Activated effector memory CD4-positive, alpha-beta T cell treated with Interleukin-2 at 50 U/mL for 16 hours (primary cell): ENCODE measurements at places on chromosomes 3 and 15.

DNA sequence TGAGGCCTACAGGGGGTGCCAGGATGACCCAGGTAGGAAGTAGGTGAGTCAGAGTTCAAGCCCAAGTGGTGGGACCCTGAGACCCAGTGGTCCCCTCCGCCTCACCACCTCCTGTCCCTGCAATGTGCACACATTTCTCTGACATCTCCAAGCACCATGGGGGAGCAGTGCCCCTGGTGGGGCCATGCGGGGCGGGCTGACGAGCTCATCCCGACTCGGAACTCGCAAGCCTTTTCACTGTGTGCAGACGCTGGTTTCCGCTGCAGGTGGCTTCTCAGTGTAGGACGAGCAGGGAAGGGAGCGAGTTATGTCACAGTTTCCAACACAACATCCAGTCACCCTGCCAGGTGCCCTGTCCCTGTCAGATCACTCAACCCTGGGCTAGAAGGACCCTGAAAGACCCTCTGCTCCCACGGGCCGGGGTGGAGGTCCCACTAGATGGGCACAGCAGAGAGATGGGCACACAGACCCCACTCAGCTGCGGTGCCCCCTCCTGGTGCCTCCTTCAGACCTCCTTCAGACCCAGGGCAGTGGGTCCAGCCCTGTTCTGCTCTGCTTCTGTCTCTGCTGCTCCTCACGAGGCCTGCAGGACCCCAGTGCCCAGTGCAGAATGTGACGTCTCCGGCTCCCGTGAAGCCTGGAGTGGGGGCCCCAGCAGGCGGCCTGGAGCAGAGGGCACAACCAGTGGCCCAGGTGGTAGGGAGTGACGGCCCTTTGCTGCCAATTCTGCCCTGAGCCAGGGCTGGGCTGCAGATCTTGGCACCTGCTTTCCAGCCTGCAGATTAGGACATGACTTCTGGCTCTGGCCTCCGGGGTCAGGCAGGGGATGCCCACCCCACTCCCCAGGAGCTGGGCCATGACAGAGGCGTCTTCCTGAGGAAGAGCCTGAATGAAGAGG lies 102.0 kb upstream of the RPL32 start:
- no peak for DNase-seq

DNA sequence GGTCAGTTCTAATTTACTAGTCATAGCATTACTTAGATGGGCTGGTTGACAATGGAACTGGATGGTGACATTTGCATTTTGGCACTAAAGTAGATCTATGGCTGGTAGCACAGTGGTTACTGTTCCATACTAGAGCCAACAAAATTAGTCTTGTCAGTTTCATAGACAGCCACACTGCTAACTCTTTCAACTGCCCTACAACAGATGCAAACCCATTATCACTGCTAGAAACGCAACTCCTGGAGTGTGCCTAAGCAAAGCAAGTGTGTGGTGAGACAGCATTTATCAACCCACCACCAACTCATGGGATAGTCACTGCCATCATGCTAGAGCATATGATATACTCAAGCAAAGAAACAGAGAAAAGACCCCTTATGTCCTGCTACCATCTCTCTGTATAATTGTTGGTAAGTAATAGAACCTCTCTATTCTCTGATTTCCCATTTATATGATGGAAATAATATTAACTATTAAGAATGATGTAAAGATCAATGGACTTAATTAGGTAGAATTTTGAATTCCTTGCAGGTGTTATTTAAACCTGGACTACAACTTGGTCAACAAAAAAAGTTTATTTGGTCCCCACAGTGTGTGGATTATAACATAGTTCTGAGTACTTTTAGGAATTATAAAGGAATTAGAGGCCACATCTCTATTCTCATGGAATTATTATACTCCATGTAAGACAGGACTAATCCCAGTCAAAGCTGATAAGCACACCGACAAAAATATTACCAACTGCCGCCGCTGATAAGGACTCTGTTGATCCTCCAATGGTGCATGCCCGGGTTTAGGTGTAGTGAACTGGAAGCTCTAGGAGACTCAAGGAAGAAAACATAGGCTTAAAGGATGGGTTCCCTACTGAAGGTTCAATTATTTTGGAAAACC lies 19.9 kb upstream of the ABHD5 start:
- DNase-seq = no peak

DNA sequence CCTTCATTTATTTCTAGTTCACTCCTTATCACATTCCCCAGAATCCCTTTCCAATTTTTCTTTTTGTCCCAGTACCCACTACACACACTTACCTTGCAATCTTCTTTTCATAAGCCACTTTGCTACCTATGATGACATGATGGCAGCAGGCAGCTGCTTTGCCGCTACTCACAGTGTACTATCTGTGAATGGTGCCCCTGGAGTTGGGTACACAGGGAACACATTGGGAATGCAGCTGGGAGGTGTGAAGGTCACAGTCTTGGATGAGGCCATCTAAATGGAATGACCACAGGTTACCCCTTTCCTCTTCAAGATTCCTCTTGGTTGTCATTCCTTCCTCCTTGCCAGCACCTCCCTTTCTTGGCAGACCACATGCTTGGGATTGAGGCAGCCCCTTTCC lies 20.8 kb upstream of the TNIK start:
- DNase-seq = no peak

- no peak for DNase-seq
These were observed 34.2 kb upstream of the INO80 start for GRCh38 chr15:41150279-41150678.

GRCh38 chr3:43581343-43581742 lies 40.5 kb downstream of the ANO10 start:
- no peak for DNase-seq

DNA sequence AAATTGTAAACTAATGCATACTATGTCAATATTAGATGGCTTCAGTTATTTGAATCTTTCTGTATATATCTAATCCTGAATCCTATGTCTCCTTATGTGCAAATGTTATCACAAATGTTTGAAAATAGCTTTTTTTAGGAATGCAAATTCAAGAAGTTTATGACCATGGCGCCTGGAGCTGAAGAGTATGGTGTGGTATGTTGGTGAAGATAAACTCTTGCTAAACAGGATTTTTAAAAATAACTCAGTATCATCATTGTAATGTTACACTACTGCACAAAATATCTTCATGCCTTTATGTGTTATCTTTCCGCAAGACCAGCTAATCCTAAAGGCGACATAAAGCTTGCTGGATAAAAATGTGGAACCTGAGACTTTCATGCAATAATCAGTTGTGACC lies 382.6 kb downstream of the ROBO1 start:
- DNase-seq = no peak

- no peak for DNase-seq
These were observed 33.2 kb downstream of the CBLB start for GRCh38 chr3:105835606-105836005.

- no peak for DNase-seq
These were observed 9.9 kb downstream of the CCR5 start for GRCh38 chr3:46380471-46381221.

GRCh38 chr3:23921052-23921511 lies 4.2 kb downstream of the RPL15 start:
- DNase-seq = no peak

DNA sequence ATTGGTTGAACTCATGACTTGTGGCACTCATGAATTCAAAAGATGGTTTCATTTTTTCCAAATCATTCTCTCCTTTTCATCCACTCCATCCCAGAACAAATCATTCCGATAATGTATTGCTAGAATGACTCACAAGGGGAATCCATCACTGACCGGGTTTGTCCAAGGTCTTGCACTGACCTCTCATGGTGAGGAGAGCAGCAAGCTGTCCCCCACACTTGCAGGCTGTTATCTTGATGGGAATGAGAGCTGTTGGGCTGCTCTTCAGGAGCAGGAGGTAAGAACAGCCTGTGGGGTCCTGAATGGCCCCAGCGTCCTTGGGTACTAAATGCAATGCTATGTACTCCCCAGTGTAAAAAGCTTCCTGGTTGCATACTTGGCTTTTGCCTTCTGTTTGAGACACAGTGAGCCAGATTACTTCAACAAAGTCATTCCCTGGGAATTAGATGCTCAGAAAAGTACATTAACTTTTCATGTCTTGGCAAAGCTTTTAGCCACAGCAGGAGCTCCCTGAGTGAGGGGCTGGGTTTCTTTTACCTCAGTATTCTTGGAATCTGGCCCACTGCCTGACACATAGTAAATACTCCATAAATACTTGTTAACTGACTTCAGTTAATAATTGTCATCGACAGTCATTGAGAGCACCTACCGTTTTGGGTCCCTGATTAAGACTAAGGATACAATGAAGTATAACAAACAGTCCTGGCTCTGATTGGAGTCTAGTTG lies 24.1 kb downstream of the CCNL1 start:
- DNase-seq = no peak

- DNase-seq = peak; percentile 67
These were observed 17.2 kb downstream of the MYL3 start for GRCh38 chr3:46845860-46846623.

DNA sequence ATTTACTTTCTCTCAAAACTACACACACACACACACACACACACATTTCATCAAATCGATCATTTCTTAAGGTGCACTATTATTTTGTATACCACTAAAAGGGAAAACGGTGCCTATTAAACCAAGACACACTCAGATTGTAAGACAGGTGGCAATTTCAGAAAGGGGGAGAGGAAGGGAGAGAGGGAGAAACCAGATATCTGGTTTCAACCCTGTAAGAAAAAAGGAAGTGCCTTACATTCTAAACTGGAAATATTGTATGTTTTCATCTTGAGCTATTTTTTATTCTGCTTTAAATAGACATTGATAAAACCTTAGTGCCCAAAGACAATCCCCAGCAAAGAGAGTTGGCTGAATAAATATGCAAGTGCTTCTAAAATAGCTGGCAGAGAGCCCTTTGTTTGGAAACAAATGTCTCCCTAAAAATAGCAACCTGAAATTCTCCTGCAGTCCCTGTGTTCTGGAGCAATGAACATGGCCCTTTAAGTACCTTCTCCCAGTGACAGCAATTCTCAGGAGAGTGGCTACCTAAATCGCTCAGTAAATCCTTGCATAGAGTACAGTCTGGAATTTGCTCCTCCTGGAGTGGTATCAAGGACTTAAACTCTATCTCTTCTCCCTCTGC lies 85.7 kb downstream of the RARB start:
- no peak for DNase-seq

- no peak for DNase-seq
These were observed 50.1 kb upstream of the TLE3 start for GRCh38 chr15:70147778-70148177.

- DNase-seq = no peak
These were observed 31.7 kb upstream of the CYP11A1 start for GRCh38 chr15:74399100-74399499.

DNA sequence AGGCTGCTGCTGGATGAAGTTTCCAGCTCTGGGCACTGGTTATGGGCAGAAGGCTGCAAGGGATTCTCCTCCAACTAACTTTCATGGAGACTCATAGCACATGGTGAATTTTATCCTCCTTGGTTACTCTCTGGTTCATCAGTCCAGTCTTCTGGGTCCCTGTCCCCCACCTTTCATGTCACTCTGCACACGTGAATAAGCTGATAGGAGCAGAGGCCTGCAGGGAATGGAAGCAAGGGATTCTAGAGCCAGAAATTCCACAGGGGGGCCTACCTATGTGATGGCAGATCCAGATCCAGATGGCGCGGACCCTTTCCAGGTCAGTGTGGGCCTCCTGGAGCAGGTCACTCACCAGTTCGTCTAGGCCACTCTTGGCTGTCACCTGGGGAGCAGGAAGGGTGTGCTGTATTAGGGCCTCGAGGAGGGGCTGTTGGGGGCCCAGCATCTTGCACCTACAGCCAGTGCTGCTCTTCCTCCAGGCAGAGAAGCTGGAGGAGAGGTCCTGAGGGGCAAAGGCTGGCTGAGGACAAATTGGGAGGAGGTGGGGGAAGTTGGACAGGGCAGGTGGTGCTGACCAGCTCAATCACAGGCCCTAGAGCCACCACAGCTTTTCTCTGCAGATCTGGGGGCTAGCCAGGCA lies 30.2 kb downstream of the KY start:
- no peak for DNase-seq

DNA sequence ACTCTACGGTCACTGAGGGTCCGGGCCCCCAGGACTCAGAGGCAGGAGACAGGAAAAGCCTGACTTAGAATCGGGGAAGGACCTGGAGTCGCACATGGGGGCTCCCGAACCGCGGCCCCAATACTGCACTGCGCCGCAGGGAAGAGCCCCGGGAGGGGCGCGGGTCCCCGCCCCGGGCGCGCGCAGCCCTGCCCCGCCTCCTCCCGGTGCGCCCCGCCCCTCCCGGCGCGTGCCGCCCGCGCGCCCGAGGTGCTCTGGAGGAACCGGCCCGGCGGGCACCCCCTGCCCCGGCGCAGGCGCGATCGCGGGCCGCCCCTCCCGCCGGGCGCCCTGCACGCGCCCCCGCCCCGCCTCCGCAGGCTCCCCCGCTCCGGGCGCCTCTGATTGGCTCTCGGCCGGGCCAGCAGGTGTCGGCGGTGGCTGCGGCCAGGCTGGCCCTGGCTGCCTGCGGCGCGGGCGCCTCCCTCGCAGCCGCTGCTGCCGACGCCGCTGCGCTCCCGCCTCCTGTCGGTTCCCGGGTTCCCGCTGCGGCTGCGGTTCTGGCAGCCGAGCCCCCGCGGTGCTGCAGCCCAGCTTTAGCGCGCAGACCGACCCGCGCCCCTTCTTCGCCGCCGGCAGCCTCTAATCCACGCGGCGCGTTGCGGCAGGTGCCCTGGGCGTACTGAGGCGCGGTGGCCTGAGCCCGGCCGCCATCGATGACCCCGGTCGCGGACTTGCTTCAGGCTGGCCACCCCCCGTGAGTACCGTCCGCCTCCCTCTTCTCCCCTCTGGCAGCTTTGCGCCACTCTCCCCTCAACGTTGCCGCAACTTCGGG lies at the start of gene MYRIP:
MYRIP (plus strand) TSS at position 429 of the 814 bp plus-strand sequence. CDS start 91,208 bp downstream, outside the sequence.
- DNase-seq = no peak

GRCh38 chr3:186469525-186469924 lies 74.7 kb downstream of the CRYGS start:
- DNase-seq = no peak

DNA sequence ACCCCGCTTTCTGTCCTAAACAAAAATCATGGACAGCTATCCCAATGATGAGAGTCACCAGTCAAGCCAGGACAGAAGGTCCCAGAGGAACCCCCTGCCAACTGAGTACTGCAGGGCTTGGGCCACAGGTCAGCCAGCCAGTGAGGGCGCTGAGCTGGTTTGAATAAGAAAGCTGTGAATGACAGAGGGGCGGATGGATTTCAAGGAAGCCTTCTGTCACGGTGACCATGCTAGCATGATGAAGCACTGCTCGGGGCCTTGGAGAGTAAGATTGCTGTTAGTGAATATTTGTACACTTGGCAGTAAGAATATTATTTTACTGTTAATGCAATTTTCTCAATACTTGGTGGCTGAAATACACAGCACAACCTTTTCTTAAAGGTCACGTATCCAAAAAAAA lies 734.0 kb upstream of the NR2F2 start:
- no peak for DNase-seq
